GM23338 (cell line): ENCODE measurements at places on chromosomes 3 and 15. TPM values are rescaled to one million over a fixed set of nuclear protein-coding genes. Genes with fewer than 3 reads are reported as not detected.

EXD1 gene
- 0.07 TPM in 1 of 2 replicates, not detected in the other for total RNA-seq

CSTA gene
- total RNA-seq, result not detected in 2 replicates

SLC51B gene
- total RNA-seq, result not detected in 2 replicates

RPP25 gene
- 15.8 and 18.8 TPM in 2 replicates for total RNA-seq

GLDN gene
- 1.2 and 1.5 TPM in 2 replicates for total RNA-seq

- no peaks in the 10 kb centered on the region for H3K27me3 ChIP-seq
- H3K4me1 ChIP-seq, result no peaks in the 10 kb centered on the region
- no peaks in the 10 kb centered on the region for H3K36me3 ChIP-seq
- H3K4me3 ChIP-seq, result no peak overlapping the region
- H3K27ac ChIP-seq, result no peak overlapping the region
- no peak for DNase-seq
Measured at GRCh38 chr3:100033184-100033583, 81.1 kb downstream of the FILIP1L start.

- H3K27ac ChIP-seq, result no peak overlapping the region
- H3K27me3 ChIP-seq, result no peaks in the 10 kb centered on the region
- DNase-seq, result no peak
- no peaks in the 10 kb centered on the region for H3K36me3 ChIP-seq
- 0 out of 2 replicates have a peak, but pooled peaks cover 6% of the 10 kb centered on the region for H3K4me1 ChIP-seq
Measured at GRCh38 chr3:77601823-77602415, 562.0 kb downstream of the ROBO2 start.

GRCh38 chr15:64527263-64527984 lies 67.0 kb downstream of the ZNF609 start:
- no peaks in the 10 kb centered on the region for H3K27me3 ChIP-seq
- DNase-seq, result no peak
- H3K27ac ChIP-seq, result no peak overlapping the region
- peaks cover 8% of the 10 kb centered on the region for H3K4me1 ChIP-seq
- H3K36me3 ChIP-seq, result no peaks in the 10 kb centered on the region

- H3K27ac ChIP-seq, result no peak overlapping the region
- no peak for DNase-seq
- H3K36me3 ChIP-seq, result no peaks in the 10 kb centered on the region
- no peak overlapping the region for H3K4me3 ChIP-seq
- no peaks in the 10 kb centered on the region for H3K4me1 ChIP-seq
Measured at GRCh38 chr3:17349093-17349492, 393.3 kb downstream of the TBC1D5 start.

GRCh38 chr3:87468938-87469337 lies 192.6 kb upstream of the POU1F1 start:
- no peaks in the 10 kb centered on the region; the same call in 1 of the 2 replicates for H3K36me3 ChIP-seq

- H3K36me3 ChIP-seq, result no peaks in the 10 kb centered on the region
- H3K27me3 ChIP-seq, result no peaks in the 10 kb centered on the region
- H3K4me1 ChIP-seq, result 0 out of 2 replicates have a peak, but pooled peaks cover 8% of the 10 kb centered on the region
- no peak for DNase-seq
- H3K27ac ChIP-seq, result no peak overlapping the region
Measured at GRCh38 chr15:90711418-90711824, 5.7 kb upstream of the BLM start.

GRCh38 chr3:115321400-115321805 lies 174.3 kb upstream of the ZBTB20 start:
- H3K27ac ChIP-seq, result no peak overlapping the region
- no peak for DNase-seq
- peaks cover 31% of the 10 kb centered on the region for H3K4me1 ChIP-seq
- H3K4me3 ChIP-seq, result no peak overlapping the region

DNA sequence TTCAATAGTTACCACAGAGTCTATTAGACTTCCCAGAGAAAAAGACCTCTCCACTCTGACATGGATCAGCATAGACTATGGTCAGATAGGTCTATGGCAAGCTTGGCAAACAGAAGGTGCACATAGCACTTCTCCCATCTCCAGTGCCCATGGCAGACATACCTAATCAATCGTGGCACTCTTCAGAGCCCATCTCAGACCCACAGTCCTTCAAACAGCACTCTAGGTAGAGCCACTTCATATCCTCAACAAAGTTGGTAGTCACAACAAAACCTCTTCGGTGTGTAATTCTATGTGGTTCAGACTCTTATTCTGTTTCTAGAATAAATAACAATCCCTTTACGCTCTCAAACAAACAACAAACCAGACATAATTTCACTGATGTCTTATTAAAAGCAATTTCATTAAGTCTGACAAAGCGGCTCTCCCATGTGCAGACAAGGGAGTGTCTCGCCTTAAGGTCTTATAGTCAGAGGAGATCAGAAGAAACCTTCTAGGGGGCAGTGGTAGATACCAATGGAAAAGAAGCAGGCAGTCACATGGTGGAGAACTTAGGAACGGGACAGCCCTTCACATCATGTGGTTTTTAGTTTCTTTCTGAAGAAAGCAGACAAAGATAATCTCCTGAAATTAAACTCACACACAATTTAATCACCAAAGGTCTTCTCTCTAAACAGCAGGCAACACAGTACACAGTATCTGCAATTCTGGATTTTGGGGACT lies 483.4 kb downstream of the FOXP1 start:
- H3K27ac ChIP-seq, result no peak overlapping the region
- no peaks in the 10 kb centered on the region for H3K27me3 ChIP-seq
- DNase-seq, result no peak
- H3K4me3 ChIP-seq, result no peak overlapping the region
